RCC 7860 (cell line): ENCODE measurements at places on chromosomes 16 and 17.

DNA sequence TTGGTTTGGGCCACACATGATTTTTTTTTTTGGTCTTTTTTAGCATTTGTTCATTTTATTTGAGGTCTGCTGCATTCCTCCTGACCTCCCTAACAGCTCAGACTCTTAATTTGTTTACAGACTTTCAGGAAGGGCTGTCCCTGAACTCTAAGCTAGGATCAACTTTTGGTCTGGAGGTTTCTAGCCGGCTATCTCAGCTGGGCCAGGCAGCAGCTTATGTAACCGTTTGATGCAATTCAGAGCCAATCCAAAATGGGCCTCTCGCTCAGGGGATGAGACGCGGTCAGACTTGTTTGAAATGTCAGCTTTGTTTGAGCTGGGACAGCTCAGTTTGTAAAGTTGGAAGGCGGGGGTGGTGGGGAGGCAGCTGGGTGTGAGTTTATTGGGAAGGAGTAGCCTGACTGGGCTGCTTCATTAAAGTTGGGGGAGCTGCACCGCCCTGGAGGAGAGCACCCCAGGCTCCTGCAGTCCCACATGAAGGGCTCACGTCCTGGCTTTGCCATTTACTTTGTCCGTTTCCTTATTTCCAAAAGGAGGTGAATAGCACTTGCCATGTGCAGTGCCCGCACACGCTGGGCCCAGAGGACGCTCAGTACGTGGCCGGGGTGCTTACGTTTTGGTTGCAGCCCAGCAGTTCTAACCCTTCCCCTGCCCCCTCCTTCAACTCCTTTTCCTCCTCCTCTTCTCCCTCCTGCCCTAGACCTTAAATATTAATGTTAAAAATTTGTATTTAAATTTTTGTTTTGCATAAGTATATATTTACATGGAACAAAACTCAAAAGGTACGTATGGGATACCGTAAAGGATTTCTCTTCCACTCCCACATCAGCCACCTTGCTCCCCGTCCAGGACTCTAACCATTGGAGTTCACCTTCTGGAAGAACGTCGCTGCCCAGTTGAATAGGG, 121.2 kb downstream of the SNX29 start:
- DNase-seq, result no peak

GRCh38 chr16:9225527-9226316, 134.3 kb downstream of the HAPSTR1 start:
- no peak for DNase-seq

GRCh38 chr17:82245134-82246039, 16.5 kb downstream of the SLC16A3 start:
- DNase-seq, result no peak

GRCh38 chr17:82794781-82795482, 43.1 kb downstream of the TBCD start:
- DNase-seq, result no peak

DNA sequence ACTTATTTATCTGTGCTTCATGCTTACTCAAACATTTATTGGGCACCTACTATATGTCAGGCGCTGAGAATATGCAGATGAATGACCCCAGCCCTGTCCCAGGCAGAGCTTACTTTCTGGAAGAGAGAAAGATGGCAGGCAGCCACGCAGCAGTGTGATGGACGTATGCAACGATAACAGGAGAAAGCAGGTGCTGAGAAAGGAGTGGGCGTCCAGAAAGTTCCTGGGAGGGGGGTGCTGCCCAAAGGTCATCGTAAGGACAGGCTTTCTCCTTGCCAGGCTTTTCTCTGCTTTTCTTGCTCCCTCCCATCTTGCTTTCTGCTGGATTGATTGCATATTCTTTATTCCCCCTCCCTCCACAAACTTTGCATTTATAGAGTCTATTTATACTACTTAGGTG, 124.5 kb downstream of the GAS7 start:
- DNase-seq, result no peak

- no peak for DNase-seq
Measured at GRCh38 chr17:74759243-74759801, 10.9 kb downstream of the NHERF1 start.

GRCh38 chr17:73536700-73537605, 107.3 kb downstream of the SDK2 start:
- no peak for DNase-seq

DNA sequence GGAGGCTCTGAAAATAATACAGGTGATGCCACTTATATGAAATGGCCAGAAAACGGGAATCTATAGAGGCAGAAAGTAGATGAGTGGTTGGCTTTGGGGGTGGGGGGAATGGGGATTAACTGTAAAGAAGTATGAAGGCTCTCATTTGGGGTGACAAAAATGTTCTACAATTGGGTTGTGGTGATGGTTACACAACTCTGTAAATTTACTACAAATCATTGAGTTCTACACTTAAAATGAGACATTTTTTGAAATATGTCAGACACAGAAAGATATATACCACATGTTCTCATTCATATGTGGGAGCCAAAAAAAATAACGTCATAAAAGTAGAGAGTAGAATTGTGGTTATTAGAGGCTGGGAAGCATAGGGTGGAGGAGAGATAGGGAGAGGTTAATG, 25.7 kb downstream of the ARHGAP17 start:
- DNase-seq, result no peak

- DNase-seq, result no peak
Measured at GRCh38 chr17:75778861-75779249, 5.8 kb upstream of the UNK start.

DNA sequence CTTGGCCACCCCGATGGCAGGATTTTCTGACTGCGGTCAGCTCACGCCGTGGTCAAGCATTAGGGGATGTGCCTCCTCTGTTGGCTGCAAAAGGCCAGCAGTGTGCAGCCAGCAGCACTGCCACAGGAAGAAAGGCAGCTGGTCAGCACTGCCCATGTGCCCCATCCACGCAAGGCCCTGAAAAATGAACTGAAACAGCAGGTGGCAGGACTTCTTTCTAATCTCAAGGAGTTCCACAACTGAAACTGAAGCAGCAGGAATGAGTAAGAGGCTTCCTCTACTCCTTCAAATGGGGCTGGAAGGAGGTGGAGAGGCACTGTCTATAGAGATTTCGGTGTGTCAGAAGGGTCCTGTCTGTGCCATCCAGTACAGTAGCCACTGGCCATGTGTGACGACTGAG, 3.2 kb downstream of the ZNF500 start:
- DNase-seq, result no peak

- no peak for DNase-seq
Measured at GRCh38 chr17:40291281-40291664, 3.6 kb downstream of the CDC6 start.

- no peak for DNase-seq
Measured at GRCh38 chr16:46808997-46809396, 22.0 kb downstream of the C16orf87 start.
